DMS53 (cell line): ENCODE measurements at places on chromosomes 6 and 20.

DNA sequence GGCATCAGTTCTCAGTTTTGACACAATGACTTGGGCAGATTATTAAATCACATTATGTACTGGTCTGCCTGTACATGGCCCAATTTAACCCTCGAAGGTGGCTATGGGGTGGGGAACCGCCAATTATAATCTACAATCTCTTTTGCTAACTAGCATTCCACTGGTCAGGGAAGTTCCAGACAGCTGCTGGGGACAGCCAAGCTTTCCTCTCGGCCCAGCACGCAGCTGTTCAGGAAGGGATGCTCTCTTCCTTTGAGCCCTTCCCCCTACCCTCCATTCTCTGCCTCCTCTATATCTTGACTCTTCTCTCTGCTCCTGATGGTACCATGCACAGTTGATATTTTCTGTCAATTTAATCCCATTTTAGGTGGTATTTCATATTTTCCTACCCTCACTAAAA, 233.5 kb upstream of the AGPAT4 start:
- no peak for DNase-seq

DNA sequence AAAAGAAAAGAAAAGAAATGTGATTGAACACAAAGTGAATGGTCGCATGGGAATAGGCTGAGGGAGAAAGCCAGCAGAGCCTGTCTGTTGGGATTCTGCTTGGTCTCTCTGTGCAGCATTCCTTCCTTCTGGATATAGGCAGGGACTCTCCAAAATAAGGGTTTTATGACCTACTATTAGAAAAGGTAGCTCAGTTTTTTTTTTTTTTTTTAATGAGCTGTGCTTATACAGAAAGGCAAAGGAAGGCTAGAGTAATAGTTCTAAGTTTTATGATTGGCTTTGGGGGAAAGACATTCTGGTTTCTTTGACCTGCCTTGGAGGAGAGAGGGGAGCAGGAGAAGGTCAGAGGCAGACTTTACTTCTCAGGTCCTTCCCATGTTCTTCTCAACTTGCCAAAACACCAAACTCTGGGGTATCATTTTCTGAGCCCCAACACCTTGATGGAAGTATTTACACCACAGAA, 18.8 kb upstream of the IER3 start:
- peak; percentile 26 for DNase-seq

DNA sequence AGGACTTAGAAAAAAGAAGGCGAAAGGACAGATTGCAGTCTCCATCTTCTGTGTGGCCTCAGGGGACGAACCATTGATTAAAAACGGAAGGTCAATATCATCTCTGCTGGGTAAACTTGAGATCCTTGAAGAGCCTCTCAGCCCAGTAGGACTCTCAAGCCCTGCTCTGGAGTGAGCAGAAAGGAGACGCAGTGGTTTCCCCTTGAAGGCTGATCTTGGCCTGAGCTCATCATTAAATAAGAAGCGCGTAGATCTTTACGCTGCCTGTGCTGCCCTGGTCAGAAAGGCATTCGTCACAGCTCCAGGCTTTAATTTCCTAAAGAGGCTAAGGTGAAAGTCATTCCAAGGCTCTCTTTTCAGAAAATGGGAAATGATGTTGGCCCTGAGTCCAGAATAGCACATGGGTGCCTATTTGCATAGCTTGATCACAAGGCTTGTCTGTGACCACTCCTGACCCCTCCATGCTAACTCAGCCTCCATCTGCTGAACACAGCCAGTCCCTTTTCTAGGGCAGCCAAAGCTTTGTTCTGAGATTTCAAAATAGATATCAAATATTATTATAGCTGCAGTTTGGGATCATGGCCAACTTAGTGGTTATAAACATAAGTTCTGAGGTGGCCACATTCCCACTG, 29.3 kb upstream of the XRN2 start:
- no peak for DNase-seq

- DNase-seq, result no peak
Observed at GRCh38 chr20:16208443-16208842, 364.8 kb downstream of the KIF16B start.

GRCh38 chr6:105136431-105137350, 43.1 kb downstream of the POPDC3 start:
- peak; percentile 54 for DNase-seq

DNA sequence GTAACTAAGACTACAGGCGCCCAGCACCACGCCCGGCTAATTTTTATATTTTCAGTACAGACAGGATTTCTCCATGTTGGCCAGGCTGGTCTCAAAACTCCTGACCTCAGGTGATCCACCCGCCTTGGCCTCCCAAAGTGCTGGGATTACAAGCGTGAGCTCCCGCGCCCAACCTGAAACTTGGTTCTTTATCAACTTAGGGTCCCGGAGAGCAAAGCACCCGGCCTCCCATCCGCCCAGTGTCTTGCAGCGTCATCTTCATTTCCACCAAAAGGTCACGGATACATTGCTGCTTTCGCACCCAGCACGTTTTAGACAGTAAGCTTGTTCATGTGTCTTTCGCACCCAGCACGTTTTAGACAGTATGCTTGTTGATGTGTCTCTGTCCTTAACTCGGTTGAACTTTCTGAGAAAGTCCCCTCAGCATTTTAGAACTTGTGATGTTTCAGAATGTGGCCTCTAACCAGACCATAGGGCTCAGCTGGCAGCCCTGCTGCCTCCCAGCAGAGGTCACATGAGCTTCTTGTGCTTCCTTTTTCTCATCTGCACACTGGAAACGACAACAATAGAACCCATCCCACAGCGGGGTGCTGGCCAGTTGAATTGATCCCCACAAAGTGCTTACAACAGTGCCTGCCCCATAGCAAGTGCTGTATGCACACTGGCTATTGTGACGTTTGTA, 48.8 kb downstream of the PRR18 start:
- DNase-seq, result no peak

DNA sequence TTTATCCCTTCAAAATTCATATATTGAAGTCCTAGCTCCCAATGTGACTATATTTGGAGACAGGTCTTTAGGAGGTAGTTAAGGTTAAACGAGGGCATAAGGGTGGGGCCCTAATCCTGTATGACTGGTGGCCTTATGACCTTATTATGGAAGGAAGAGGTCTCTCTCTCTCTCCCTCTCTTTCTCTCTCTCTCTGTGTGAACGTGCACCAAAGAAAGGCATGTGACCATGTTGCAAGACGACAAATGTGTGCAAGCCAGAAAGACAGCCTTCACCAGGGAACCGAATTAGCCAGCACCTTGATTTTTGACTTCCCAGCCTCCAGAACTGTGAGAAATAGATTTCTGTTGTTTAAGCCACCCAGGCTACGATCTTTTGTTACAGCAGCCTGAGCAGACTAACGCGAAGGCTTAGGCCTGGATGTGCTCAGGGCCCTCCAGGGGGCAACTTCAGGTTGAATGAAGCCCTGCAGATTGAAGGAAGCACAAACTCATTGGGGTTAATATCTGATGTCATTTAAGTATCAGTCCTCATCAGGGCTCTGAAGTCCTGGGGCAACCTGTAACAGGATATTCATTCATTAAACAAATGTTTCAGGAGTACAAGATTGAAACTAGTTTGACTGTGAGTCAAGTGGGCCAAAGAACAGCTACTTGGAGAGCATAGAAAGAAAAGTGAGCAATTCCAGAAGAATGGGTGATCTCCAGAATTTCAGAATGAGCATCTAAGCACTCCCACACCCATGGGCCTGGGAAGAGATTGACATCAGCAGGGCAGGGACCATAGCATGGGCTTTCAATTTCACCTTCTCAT, 157.4 kb upstream of the TNFAIP3 start:
- no peak for DNase-seq

- no peak for DNase-seq
Observed at GRCh38 chr6:326896-327537, 34.7 kb downstream of the DUSP22 start.

- DNase-seq, result no peak
Observed at GRCh38 chr6:45630801-45631200, 253.1 kb upstream of the SUPT3H start.

- DNase-seq, result no peak
Observed at GRCh38 chr20:43477193-43477592, 19.5 kb downstream of the SRSF6 start.

DNA sequence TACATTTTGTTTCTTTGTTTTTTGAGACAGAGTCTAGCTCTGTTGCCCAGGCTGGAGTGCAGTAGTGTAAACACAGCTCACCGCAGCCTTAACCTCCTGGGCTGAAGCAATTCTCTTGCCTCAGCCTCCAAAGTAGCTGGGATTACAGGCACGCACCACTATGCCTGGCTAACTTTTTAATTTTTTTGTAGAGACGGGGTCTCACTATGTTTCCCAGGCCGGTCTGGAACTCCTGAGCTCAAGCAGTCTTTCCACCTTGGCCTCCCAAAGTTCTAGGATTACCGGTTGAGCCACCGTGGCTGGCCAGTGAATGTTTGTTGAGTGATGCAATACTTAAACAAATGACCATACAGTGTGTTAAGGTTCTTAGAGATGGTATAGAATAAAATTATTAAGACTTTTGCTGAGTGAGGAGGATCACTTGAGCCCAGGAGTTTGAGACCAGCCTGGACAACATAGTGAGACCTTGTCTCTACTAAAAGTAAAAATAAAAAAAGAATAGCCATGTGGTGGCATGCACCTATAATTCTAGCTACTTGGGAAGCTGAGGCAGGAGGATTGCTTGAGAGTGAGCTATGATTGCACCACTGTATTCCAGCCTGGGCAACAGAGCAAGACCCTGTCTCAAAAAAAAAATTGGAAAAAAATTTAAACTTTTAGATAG, 13.4 kb downstream of the CEP250 start:
- DNase-seq, result no peak

GRCh38 chr6:97029552-97029951, 105.0 kb downstream of the KLHL32 start:
- DNase-seq, result no peak

DNA sequence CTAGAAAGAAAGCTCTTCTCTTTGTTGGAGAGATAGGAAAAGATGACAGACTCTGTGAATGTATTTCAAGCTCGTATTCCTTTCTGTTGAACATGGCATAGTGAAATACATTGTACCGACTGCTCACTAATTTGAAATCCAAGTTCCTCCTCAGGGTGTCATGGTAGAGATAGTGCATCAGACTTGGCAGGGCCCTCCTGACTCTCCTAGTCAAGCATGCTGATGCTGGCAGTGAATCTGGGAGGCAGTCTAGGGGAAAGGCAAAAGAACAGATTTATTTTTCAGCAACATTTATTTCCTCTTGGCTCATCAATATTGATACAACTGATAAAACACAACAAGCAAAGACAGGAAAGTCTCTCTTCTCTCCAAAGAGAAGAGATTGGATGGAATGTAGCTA, 356.3 kb upstream of the IRAK1BP1 start:
- DNase-seq, result no peak

DNA sequence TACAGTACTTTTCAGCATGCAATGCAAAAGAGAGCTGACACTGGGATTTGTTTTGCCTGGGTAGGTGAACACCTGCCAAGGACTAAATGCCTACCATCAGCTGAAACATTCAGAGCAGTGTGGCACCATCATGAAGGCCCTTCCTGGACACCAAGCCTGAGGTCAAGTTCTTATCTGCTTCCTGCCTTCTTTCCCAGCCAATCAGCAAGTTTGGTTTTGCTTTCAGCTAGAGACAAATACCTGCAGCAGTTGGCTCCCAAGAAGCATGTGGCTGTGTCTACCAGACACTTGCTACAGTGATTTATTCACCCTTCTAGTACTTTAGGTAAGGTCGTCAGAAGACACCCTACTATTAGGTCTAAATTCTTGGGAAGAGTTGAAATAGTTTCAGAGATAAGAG, 112.8 kb downstream of the TBX18 start:
- no peak for DNase-seq

- peak; percentile 29 for DNase-seq
Observed at GRCh38 chr6:34144581-34145160, 1.2 kb downstream of the GRM4 start.

GRCh38 chr6:143233554-143234285, 173.0 kb downstream of the AIG1 start:
- DNase-seq, result no peak

DNA sequence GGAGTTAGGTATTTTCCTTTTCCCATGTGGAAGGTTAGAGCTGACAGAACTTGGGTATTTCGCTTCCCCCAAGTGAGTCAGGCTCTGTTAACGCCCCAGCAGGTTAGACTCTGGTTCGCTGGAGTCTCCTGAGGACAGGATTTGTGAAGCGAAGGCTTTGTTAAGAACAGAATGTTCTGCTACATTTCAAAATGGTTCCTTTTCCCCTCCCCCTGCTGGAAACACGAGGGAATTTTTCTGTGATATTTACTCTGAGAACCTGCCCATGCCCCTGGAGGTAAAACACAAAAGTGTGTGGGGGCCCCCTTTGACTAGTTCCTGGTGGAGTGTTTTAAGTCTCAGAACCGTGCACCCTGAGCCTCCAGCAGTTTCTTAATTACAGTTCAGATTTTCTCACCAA, 731.4 kb upstream of the CITED2 start:
- DNase-seq, result peak; percentile 33

- no peak for DNase-seq
Observed at GRCh38 chr20:3137492-3137891, 22.2 kb downstream of the FASTKD5 start.

GRCh38 chr20:3403741-3404140, 3.7 kb downstream of the DNAAF9 start:
- DNase-seq, result no peak

- DNase-seq, result peak; percentile 13
Observed at GRCh38 chr6:66735106-66735890, 1028.3 kb upstream of the EYS start.

DNA sequence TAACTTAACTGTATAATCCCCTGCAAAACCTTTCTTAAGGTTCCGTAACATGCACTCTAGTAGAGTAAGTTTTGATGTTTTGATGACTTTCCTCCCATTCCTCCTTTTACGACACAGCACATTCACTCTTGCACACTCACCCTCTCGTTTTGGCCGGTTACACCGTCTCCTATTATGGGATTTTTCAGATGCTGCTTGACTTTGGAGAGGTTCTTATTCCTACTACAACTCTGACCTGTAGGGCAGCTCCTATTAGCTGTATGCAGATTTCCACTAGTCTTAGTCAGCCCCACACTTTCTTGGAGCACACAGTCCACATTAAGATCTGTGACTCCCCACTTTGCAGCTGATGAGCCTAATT, 223.7 kb upstream of the SYNCRIP start:
- no peak for DNase-seq

- DNase-seq, result no peak
Observed at GRCh38 chr20:36219671-36220220, 16.5 kb upstream of the AAR2 start.

DNA sequence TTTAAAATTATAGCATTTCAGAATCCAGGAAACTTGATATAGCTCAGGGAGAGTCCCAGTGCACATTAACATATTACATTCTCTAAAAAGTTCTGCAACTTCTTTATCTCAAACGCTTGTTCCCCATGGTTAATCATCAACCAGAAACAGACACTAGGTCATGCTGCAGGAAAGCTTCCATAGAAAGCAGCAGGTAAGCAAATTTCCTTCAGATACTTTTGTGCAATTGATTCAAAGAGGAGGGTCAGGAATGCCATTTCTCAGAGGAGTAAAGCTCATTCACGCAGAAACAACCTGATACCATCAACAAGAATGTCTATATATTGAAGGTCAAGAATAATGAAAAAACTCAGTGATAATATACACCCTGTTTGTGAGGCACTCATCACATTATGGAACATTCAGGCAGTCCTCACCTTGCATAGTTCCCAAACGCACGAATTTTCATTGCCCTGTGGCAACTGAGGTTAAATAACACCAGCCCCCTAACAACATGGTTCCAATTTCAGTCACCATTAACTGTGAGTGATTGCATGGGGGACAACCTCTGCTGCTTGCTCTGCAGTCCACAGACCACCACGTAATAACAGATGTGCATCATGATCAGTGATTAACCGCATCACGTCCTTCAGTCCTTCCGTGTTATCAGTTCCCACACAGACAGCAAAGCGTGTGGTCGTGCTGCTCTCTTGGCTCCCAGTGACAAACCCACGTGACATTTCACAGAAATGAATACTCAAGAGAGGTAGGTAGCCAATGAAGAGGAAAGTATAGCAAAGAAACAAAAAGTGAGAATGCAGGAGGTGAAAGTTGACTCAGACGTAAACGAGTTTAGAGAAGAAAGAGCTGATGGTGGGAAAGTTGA, 95.7 kb downstream of the LY86 start:
- DNase-seq, result peak; percentile 72
